CD8-positive, alpha-beta memory T cell (primary cell): ENCODE measurements at places on chromosomes 4 and X.

GRCh38 chr4:10088135-10089010, 28.2 kb downstream of the WDR1 start:
- no peak for DNase-seq

DNA sequence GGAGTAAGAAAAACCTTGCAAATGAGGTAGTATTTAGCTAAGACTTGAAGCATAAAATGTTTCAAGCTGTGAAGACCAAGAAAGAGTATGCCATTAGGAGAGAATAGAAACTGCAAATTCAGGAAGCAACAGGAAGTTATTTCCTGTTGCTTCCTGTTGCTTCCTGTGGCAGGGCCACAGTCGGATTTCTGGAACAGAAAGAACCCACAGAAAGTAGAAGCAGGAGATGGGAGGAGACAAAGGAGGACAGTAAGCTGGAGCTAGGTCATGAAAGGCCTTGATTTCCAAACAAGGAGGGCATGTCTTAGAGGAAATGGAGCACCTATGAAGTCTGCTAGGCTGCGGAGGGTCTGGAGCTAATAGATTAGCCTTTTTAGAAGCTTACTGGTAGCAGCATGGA, 17.2 kb downstream of the ASB11 start:
- DNase-seq, result no peak

DNA sequence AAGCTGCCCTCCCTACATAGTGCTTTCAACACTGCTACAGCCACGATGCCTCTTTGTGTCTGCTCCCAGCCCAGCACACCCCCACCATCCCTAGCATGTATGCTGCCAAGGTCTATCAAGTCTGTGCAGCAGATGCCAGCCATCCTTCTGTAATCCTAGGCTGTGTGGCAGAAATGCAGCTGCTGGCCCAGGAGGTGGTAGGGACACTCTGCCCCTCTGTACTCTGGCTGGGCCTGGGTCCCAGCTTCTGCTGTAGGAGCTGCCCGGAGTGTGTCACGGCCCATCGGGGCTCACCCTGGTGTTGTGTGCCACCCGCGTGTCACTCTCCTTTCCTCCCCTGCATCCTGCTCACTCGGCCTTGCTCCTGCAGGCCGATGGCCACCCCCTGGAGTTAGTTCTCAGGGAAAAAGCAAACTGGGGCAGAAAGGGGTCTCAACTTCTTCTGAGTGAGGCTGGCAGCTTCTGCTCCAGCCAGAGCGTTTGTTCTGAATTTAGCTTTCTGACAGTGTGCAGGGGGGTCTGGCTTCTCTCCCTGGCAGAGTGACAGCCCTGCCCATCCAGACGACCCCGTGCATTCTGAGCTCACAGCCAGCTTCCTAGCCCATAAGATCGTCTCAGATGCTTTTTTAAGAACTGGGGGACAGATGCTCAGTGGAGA, 22.7 kb downstream of the PSAPL1 start:
- DNase-seq, result no peak

DNA sequence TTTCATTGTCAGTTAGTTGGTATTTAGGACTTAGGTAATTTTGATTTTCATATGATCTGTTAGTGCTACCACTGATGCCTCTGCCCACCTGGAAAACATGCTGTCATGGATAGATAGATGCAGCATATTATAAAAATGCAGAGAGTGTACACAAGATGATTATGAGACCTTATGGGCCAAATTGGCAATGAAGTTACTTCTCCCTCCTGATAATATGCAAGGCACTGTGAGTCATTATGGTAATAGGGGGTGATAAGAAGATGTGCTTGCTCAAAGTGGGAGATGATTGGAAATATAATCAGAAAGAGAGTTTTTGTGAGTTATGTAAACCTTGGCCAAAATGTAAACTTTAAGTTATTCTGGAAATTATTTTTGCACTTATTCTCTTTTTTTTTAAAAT, 56.6 kb upstream of the RHOH start:
- no peak for DNase-seq
